ENCODE measurements at places on chromosomes 6 and 20.

- no peak for DNase-seq
Observed at GRCh38 chr6:144675231-144675861, 390.2 kb downstream of the UTRN start.

DNA sequence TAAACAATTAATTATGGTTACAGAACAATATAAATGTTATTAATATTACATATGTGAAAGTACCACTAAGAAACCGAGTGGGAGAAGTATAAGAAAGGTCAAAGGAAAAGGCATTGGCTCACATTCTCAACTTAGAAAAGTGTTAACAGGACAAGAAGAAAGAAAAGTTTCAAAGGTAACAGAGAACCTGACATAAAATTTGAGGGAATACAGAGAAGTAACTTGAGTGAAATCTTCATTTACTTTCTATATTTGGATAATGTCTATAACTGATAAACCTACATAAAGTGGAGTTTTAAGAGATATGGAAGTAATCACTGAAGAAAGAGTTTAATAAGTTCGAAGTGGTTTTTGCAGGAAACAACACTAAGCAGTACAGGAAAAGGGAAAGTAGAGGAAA is 30.1 kb downstream of the REPS1 start:
- no peak for DNase-seq

GRCh38 chr6:131728296-131728939 is 17.6 kb upstream of the CTAGE9 start:
- DNase-seq: no peak

- no peak for DNase-seq
Observed at GRCh38 chr6:52942221-52942620, 32.7 kb upstream of the GSTA3 start.

DNA sequence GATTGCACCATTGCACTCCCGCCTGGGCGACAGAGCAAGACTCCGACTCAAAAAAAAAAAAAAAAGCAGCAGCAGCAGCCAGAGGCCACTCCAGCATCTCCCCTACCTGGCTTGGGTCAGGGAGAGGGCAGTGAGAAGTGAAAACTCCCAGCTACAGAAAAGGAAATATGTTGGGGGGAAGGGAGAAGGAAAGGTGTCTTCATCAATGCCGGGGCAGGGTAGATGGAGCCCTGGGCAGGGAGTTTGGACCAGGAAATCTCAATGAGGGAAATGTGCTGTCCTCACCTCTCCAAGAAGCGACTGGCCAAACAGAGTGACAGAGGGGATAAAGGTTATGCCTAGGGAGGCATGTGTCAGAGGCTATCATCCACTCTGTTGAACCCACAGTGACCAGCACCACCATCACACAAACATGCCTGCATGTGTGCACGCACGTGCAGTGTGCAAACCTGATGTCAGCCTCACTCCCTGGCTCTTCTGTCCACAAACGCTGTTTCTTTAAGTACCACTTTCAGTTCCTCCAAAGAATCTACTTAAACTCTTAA is 887 bp upstream of the AIF1 start:
- no peak for DNase-seq

GRCh38 chr6:126051791-126052190 is 65.5 kb downstream of the TRMT11 start:
- no peak for DNase-seq

GRCh38 chr6:156851454-156851921 is 74.3 kb downstream of the ARID1B start:
- no peak for DNase-seq

- no peak for DNase-seq
Observed at GRCh38 chr6:52346503-52346902, 15.4 kb upstream of the PAQR8 start.

DNA sequence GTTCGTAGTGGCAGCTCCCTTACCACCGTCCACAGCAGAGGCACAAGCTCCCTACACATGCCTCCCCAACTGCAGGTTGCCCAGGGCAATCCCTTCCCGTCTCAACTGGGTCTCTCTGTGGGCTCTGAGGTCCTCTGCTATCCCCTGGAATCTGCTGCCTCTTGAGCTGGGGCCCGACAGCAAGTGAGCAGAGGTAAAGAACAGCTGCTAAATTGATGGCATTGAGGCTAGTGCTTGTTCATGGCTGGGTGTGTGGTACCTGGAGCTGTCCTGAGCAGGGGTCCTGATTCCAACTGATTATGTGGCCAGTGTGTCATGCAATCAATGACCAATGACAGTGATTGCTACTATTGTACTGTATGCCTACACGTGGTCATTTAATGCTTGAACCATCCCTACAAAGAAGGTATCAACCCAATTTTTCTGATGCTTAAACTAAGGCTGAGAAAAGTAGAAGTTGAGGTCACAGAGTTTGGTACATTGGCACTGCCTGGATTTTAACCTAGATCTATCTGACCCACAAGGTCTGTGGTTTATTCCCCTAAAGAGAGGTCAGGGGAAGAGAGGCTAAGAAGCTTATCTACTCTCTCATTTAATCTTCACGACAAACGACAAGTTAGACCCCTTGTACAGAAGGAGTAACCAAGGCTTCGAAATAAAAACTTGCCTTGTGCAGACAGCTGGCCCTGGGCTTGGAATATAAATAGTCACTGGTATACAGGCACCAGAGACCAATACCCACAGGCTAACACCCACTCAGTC is 41.1 kb downstream of the HNF4A start:
- DNase-seq: no peak

GRCh38 chr20:653110-653589 is at the start of gene SRXN1:
Gene SRXN1 (minus strand): TSS chr20:653200. CDS start chr20:653185, 15 bp downstream.
- peak; percentile 72 for DNase-seq

- no peak for DNase-seq
Observed at GRCh38 chr6:77440206-77440976, 22.9 kb downstream of the HTR1B start.

DNA sequence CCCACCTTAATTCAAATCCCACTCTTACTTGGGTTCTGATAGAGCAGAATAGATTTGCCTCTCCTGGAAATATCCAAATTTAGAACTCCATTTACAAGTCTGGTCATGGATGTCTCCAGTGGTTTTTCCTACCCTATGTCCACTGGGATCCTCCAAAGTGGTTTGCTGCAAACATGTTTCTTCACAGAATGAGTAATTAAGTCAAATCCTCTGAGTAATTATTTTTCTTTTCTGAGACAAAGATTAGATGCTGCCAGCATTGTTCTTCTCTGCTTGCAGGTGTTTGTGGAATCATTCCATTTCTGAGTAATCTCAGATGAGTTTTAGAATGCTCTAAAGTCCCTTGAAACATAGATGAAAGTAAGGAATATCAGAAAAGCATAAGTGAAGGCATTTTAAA is 21.9 kb downstream of the DTD1 start:
- no peak for DNase-seq

- no peak for DNase-seq
Observed at GRCh38 chr6:122476131-122476530, 4.5 kb upstream of the SERINC1 start.

DNA sequence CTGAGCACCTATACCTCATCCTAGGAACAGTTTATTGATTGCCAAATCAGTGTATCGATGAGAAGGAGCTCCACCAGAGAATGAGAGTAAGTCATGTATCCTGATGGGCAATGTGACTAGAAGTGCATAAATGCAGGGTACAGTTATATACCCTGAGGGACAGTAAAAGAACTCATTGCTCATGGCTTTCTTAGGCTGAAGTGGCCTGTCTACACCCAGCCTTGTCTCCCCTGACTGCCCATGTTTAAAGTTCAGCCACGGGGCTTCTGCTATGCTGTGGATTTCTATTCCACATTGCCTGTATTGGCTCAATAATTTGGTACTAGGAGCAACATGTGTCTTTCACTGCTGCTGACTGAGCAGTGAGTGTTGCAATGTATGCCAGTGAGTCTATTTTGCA is 400.4 kb upstream of the IMPG1 start:
- no peak for DNase-seq

Measured in activated CD4-positive, alpha-beta T cell treated with anti-CD3 and anti-CD28 coated beads, Interleukin-2, amount 50 U/mL, for 4 hours (primary cell).